ENCODE measurements at places on chromosomes 2 and 18.

DNA sequence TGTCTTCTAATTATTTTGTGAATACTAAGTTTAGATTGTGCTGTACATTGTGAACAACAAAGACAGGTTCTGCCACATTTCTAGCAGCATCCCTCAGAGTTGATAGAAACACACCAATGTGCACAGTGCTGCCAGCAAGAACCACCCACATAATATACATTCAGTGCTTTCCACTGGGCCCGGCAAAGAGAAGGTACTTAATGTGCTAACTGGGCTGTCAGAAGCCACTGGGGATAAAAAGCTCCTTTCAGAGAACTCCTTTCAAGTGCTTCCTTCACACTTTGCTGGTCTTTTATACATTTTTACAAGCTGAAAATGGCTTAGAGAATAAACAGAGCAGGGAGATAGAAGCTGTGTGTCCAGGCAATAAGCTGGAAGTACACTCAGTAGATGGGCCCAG lies 58.0 kb upstream of the CAPN13 start:
- DNase-seq: no peak

DNA sequence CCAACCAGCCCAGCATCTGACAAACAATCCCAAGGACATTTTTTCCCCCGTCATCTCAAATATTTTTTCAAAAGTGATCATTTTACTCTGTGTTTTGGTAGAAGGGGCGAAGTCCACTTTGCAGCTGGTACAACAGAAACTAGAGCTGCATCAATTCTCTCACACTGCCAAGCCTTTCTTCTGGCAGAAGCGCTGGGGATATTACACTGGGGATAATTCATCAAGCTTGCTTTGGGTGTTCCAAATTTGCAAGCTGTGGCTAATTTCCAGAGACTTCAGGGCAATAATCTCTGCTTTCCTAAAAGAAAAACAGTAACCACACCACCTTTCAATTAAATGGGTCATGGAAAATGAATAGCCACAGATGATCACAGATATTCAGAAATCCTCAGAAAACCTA lies 238.3 kb downstream of the SLC8A1 start:
- DNase-seq: no peak

GRCh38 chr2:212505586-212505985 lies 33.0 kb downstream of the ERBB4 start:
- no peak for DNase-seq

DNA sequence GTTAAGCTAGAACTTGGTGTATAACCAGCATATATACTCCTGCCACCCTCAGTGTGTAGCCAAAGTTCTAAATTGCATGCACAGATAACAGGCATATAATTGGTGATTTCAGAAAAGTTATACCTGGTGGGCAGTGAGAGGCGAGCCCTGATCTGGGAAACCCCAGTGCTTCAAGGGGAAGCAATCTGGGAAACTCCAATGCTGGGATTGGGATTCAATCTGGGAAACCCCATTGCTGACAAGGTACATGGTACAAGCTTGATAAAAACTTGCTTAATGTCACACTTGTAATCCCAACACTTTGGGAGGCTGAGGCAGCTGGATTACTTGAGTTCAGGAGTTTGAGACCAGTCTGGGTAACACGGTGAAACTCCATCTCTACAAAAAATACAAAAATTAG lies 147.6 kb downstream of the NEDD4L start:
- no peak for DNase-seq

- no peak for DNase-seq
Measured at GRCh38 chr2:96895032-96895745, 25.3 kb upstream of the SEMA4C start.

DNA sequence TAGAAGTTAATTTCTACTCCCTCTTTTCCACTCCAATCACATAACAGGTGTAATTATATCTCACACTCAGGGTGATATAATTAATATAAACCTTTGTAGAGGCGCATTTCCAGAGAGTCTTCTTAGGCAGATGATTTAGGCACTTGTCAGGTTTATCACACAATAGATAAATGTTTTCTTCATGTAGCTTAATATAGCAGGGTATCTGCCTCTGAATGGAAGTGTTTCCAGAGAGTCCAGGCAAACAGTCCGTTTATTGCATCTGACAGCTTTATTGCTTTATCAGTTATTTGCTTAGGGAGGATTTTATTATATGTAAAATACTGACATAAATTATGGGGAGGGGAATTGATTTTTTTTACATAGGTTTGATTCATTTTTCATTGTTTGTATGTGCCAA lies 766.3 kb downstream of the SLC4A3 start:
- no peak for DNase-seq

GRCh38 chr18:23793051-23793450 lies 103.8 kb downstream of the LAMA3 start:
- DNase-seq: no peak

DNA sequence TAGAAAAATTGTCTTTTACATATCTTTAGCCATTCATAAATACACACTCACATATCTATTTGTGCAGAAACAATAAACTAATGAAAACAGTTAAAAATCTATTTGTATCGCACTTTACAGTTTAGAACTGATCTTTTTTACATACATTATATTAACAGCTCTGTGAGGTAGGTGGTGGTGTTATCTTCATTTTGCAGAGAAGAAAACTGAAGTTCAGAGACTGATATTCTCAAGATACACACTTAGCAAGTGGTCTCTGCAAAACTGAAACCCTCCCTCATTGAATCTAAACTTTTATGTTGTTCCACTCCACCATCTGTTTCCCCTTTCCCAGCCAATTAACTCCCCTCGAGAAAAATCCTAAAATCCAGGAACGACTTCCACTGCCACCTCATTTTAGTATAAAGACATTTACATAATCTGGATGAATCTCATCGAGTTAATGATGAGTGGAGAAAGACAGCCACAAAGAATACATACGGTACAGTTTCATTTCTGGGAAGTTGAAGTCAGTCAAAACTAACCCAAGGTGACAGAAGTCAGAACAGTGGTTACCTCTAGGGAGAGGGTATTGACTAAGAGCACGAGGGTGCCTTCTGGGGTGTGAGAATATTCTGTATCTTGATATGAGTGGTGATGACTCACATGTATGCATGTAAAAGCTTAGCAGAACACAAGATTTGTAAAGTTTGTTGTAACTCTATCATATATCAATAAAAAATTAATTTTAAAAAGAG lies 524.2 kb upstream of the TCF4 start:
- no peak for DNase-seq

DNA sequence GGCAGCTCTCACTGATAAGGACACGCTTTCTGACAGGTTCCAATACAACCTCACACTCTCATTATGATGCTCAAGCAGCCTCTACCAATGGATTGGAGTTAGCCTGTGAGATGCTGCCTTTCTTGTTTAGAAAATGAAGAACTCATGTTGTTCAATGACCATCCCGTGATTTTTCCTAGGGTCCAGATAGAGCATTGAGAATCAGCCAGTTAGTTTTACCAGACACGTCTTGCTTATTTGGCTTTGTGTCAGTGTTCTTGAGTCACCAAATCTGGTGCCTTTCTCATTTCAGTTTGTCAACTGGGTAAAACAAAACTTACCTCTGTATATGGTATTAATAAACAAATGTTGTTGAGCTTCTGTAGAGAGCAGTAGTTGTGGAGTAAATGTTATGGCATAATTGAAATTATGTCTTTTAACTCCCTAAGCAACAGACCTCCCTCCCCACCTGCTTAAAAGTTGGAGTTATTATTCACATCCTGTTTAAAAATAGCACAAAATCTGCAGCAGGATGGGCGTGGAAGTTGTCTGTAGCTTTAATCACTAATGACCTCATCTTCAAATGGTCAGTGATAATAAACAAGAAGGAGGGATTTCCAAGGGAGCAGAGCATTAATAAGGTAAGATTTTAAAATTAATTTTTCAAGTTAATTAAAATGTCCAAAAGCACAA lies 167.3 kb downstream of the HRH4 start:
- no peak for DNase-seq

DNA sequence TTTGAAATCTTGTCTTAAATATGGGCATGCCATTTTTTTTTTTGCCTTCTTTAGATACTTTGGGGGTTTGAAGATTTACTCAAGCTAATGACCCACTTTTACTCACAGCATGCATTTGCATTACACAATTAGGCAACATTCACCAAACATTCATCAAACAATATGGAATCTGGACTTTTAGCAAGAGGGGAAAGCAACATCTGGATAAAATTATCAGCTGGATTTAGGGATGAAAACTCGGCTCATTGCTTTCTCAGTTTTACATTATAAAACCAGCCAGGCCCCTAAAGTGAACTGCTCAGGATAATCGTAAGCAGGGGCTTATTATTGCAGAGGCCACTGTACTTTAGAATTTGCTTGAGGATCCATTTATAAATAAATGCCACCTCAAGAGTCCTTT lies 44.7 kb downstream of the SOX11 start:
- no peak for DNase-seq

DNA sequence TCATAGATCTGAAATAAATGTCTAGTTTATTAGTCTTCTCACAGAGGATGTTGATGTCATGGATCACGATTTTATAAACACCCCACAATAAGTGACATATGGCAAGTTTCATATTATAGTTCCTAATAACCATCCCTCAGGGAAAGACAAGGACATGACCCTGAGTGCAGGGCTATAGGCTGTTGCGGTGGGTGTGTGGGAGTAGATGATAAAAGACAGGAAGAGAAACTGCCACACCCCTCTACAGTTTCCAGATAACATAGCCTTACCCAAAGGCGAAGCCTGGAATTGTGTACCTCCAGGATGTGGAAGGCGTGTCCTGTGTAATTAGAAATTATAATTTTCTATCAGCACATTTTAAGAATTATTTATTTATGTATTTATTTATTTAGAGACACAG lies 2.4 kb upstream of the NEDD4L start:
- no peak for DNase-seq

Data from GM04503 (cell line).